ENCODE measurements at places on chromosomes 12 and 14.

DNA sequence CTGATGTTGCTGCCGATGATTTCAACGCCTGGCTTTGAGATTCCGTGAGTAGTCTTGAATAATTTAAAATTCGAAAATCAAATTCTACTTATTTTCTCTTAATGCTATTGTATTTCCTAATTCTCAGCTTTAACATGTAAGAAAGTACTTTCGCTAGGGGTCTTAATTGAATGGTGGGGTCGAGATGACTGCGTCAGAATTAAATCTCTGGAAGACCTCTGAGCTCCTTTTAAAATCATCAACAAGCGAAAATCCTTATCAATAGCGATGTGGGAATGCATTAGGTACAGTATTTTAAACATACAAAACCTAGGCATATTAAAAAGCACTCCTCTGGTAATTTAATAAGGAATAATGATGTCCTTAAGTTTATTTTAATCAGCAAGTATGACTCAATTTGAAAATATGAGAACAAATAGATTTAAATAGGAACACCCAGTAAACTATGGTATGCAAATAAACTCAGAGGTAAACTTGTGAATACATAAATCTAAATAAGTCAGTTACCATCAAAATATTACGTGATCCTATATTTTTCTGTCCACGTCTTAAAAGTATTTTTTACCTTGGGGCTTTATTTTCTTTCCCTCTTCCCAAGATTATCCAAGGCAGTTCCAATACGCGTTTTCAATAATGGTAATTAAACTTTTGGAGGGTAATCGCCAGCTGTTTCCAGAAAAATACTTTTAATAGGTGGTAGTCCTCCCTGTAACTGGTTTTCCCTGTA is 1.4 kb downstream of the FOXA1 start:
- no peak for DNase-seq

- no peak for DNase-seq
These were observed 418.1 kb downstream of the LRIG3 start for GRCh38 chr12:58502226-58502625.

DNA sequence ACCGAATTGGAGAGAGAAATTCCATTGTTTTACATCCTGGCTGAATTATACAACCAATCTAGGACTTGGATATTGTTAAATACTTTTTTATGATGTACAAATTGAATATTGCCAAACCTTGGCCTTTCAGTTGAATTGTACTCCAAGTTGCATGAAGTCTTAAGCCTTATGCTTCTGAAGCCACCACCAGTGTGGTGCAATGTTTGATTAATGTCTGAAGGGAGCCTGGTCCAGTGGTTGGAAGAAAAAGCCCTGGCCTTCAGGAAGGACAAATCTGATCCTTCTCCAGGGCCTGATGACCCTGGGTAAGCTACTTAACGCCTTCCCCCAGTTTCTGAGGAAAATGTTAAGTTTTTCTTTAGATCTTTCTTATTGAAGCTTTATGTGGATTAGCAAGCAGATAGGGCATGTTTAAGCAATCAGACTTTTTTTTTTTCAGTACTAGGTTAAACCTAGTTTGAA is 72.0 kb downstream of the PAPOLA start:
- no peak for DNase-seq

- no peak for DNase-seq
These were observed 98.8 kb upstream of the GSC start for GRCh38 chr14:94868772-94869072.

GRCh38 chr14:32018391-32019092 is 58.6 kb upstream of the ARHGAP5 start:
- no peak for DNase-seq

GRCh38 chr12:57254506-57255280 is 3.7 kb upstream of the STAC3 start:
- DNase-seq: peak; percentile 11

DNA sequence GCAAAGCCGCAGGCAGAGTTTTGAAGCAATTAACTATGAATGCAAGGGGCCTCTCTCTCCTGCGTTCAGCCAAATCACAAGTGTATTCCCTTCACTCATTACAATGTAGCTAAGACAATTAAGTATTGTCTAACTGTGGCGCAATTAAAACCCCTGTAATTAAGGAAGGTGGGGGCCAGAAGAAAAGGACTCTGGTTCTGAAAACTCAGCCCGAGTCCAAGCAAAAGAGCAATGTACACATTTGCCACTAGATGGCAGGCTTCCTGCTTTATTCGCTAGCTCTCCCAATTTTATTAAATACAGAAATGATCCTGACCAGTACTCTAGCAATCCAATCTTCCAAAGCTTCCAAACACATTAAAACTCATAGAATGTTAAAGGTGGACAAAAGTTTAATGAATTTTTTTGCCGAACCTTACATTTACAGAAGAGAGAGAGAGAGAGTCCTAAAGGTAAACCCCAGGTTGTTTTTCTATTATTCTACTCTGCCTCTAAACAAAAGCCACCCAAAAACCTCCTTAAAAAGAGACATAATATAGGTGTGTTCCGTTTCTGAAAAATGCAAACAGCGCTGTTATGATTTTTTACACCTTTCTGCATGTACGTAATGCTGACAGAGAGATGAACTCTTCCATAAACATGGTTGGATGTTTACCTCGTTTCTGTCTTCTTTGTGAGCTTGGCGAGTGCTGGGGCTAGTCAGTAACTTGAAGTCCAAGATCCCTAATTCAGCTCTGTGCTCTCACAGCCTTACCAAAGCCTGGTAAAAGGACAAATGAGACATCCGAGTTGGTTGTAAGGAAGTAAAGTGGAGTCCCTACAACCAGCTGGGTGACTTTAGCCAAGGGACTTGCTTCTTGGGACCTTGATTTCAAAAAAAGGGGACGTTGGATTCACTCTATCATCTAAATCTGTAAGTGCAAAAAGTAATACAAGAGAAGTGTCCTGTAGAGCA is 50.9 kb upstream of the VASH1 start:
- peak; percentile 71 for DNase-seq

DNA sequence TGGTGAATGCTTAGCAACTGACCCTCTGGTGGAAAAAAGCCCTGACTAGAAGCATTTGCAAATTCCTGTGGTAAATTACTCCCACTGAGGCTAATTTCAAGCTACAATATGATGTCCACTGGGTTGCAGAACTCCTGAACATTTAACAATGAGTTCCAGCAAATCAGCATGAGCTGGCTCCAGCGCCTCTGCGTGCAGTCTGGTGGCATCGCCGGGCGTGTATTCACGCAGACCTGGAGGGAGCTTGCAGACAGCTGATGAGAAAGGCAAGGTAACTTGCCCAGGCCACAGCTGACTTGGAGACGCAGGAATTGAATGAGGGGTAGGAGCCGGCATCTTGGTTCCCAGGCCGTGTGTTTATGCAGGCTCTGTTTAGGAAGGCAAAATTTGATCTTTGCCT is 45.1 kb upstream of the KCNA1 start:
- no peak for DNase-seq

DNA sequence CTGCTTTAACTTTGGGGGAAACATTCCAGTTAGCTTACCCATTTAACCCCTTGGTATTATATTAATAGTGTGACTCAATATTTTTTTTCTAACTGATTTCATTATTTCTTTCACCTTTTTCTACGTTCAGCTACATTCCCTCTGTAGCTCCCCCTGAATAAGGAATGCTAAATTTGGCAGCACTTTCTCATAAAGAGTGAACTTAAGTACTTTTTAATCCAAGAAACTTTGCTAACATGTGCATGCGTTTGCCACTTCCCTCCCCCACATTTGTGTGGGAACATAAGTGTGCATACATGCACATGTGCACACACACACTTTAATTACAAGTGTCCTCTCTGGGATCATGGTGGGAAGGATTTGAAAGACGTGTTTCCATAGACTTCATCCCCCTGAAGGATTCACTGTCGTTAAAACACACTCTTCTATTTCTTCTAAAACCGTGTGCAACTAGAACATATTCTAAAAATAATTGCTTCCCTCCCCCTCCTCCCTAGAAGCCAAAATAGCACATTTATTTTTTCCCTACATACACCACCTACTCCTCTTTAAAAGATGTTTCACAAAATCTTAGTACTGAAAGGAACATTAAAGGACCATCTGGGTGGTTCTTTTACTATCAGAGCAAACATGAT is 142.6 kb downstream of the PPM1H start:
- DNase-seq: no peak

- peak; percentile 76 for DNase-seq
These were observed 53.8 kb upstream of the CCDC175 start for GRCh38 chr14:59630288-59630963.

DNA sequence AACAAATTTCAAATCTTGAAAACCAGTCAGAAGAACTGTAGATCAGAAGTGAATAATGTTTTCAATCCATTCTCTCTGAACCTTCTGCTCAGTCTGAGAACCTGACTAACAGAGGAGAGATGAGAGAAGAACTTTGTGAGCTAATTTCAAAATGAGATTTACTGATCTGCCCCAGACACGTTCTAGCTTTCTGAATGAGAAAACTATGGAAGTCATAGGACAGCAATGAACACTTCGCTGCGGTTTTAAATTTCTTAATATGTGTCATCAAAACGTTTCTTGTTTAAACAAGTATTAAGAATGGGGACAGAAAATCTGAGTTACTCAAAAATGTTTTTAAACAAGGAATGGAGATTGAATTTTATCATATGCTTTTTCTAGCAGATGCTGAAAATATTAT is 66.6 kb upstream of the FAR2 start:
- no peak for DNase-seq

DNA sequence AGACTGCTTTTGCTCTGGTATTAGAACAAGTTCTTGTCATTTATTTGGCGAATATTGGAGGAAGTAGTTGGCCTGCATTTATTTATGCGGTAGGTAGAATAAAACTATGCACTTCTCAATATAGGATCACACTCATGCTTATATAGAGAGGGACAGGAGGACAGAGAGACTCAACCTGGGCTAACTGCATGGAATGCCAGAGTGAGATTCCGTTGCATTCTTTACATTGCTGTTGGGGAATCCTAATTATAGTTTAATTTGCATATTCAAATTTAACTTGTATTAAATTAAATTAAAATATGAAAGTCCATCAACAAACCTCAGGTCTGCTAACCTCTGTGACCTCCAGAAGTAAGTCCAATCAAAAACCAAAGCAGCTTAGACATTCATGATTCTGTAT is 26.6 kb downstream of the OR10G3 start:
- peak; percentile 72 for DNase-seq

GRCh38 chr14:70982200-70982599 is 74.9 kb downstream of the PCNX1 start:
- DNase-seq: no peak

- DNase-seq: no peak
These were observed 148.9 kb downstream of the SAMD4A start for GRCh38 chr14:54715811-54716210.

DNA sequence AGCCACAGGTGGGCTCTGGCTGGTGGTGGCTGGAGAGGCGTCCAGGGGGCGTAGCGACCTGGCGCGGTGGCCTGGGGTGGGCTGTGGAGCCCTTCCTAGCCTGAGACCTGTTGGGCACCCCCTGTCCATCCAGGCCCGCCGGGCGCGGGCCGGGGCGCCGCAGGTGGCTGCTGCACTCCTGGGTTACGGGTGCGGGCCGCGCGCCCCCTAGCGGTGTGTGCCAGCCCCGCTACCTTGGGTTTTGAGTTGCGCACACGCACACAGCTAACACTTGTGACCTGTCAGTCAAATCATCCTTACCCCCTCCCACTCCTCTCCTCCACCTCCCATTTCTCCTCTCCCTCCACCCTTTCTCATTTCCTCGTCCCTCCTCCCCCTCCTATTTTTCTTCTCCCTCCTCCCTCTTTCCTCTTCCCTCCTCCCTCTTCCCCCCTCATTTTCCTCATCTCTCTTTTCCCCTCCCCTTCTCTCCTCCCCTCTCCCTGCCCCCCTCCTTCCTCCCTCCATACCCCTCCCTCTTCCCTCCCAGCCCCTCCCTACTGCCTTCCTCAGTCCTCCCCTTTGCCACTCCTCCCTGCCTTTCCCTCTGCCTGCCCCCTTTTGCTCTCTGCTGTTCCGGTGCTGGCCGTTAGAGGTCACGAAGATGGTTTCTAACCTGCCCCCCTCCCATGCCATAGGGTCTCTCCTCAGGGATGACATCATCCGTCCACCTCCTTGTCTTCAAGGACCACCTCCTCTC is 2.3 kb downstream of the MEG3 start:
- DNase-seq: no peak

GRCh38 chr12:88235183-88235833 is 93.2 kb downstream of the TMTC3 start:
- DNase-seq: no peak

DNA sequence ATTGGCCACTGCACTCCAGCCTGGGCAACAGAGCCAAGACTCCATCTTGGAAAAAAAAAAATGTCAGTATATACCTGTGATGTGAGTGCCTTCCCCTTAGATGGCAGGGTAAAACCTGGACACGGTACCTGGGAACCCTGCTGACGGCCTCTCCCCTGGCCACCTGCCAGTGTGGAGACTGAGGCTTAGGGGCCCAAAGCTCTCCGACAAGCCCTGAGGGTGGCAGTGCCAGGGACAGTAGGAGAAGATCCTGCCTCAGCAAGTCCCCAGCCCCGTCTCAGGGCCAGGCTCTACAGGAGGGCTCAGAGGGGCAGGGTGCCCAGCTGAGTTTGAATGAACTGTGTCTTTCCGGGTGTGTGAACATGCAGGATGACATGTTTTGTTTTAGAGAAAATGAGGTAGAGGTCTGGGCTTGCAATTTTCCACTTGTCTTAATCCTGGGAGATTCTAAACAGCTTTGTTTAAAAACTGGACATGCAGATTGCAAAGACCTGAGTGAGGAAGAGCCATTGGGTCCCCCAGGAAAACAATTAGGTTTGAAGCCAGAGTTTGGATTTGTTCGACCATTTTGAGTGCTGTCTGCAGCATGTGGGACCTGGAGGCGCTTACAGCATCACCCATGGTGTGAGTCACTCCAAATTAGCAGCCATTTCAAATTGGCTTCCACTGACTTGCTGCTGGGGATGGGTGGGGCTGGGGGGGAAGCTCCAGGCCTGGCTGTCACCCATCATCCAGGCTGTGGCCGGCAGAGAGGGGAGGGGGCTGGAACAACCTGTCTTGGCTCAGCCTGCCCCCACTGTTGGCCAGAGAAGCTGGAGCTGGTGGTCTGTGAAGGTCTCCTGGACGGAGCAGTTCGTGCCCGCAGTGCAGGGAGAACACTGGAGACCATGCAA is 10.8 kb downstream of the TSPAN9 start:
- DNase-seq: no peak

- DNase-seq: no peak
These were observed 164.7 kb downstream of the ADCK1 start for GRCh38 chr14:77964586-77964985.

DNA sequence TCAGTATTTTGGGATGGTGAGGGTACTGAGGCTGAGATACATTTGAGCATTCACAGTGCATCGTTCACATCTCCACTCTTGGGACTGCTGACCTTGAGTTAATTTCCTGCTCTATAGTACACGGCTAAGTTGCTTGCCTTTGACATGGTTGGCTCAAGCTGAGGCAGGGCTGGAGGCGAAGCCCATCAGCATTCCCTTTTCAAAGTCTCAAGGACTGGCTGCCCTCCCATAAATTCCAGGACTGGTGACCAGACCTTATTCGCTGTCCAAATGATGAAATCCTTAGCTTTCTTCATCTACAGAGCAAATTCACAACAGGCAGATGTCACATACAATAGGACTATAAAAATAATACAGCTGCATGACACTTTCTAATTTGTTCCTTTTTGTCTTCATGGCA is 85.9 kb downstream of the SSPN start:
- no peak for DNase-seq

Measured in GM23338 (cell line).